ENCODE measurements at places on chromosomes 7 and 10.

DNA sequence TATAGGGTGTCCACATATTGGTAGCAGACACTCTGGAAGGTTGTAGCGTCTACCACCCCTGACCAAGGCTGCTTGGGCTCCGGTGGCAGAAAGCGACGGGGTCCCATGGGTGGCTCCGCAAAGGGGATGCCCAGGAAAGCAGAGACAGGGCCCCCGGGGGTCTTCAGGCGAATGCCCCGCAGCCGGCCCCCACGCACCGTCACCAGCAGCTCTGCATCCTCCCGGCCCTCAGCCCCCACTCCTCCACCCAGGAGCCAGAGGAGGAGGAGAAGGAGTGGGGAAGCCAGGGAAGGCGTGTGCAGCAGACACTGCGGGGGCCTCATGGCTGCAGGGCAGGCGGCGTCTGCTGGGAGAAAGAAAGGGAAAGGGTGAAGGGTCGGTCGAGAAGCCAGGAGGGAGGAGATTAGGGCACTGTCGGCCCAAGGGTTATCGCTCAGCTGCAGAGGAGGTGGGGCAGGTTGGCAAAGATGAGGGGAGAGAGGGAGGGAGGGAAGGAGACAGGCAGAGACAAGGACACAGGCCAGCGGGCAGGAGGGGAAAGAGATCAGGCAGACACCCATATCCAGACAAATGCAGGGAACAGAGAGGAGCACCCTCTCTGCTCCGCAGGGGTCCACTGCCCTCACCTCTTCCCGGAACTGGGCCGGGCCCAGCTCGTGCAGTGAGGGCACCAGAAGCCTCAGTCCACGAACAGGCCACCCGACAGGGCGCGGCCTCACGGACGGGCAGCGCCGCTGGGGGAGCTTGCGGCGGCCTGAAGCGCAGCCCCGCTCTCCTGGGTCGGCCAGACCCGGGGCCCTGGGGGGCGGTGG lies 1.6 kb downstream of the ACHE start:
- no peak for DNase-seq

DNA sequence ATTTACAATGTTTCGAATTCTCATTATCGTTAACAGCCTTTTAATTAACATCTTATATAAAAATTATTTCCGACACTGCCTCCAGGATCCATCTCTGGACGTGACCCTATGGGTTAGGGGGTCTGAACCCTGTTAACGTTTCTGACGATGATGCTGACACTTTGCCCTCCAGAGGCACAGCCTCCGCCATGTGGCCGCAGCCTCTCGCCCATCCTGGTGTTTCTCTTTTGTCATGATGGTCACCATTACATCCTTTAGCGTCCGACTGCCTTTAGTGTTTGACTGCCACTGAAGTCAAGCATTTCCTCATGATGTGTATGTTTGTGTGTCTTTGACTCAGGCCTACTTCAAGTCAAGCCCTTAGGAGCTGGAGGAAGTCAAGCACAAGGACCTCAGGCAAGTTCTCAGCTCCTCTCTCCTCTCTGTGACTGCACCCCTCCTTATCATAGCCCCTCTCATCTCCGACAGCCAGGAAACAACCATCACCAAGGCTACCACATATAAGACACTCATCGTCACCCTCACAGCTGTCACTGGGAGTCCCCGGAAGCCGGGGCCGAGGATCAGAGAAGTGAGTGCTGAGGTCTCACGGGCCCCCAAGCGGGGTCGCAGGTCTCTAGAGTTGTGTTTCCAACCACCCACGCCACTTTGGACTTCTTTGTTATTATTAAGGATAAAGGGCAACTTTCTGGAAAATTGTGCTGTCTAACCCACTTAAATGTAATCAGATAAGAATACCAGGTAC lies 96.1 kb upstream of the PPP2R2D start:
- DNase-seq: no peak

DNA sequence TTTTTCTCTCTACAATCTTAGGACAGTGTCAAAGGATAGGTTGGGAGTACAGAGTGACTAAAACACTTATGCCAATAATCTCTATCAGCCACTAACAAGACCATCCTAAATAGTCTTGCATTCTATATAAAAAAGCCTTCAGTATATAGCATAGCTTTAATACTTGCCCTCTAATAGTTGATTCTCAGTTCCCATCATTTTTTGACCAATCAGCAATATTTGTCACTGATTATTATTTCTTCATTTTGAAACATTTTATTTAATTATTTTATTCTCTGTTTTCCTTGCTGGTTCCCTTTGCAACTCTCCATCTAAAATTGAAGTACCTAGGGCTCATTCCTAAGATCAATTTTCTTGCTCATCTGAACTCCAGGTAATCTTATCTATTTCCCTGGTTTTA lies 470.0 kb downstream of the MAGI2 start:
- DNase-seq: no peak

DNA sequence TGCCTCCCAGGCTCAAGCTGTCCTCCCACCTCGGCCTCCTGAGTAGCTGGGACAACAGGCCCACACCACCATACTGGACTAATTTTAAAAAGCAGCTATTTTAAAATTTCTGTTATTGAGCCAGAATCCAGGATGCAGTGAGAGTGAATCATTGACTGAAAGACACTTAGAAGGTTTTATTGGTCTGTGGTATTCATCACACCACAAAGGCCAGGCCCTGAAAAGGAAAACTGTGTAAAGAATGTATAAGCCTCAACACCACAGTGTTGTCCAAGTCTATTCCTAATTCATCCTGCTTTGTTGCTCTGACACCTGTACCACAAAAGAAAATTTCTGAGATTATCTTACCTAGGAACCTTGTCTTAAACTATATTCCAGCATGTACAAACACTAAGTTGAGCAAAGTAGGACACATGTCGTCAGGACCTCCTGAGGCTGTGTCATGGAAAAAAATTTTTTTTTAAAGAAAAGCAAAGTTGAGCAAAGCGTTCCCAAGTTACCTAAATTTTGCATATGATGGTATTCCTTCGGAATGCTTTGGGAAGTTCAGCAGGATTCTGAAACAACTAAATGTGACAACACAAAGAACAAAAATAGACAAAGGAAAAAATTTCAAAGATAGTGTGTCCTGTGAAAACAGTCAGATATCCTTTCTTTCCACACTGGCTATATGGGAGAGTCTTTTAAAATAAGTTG lies 129.6 kb upstream of the MKLN1 start:
- no peak for DNase-seq

- no peak for DNase-seq
Observed at GRCh38 chr7:22584179-22584578, 84.2 kb upstream of the STEAP1B start.

DNA sequence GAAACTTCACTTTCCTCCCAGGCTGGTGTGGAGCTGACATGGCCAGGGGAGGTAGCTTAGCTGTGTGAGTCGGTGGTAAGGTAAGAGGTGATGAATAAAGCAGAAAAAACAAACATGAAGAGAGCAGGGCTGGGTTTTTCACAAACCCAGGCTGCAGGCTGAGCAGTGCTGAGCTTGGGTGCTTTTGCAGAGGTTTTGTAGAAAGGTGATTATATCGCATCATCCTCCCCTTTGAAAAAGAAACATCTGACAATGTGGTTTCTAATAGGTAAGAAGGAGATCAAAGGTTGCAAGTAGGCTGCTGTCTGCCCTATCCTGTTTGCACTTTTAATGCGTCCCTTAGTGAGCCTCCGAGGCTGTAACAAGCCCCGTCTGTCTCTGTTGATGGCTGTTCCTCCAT lies 69.6 kb upstream of the GRM8 start:
- DNase-seq: no peak

DNA sequence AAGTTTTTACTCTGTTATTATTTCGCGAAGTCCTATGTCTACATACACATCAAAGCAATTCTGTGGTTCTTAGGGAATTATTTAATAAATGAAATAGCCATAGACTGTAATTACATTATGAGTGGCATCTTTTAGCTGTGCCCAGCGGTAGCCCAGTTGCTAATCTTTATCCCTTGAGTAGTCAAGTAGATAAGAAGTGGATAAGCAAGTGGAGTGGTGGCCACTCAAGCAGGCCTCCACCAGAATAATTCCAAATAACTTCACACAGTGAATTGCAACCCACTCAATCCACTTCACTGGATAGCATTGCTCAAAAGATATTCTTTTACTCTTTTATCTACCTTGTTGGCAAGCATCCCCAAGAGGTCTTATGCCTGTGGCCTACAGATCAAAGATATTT lies 349.7 kb downstream of the AUTS2 start:
- DNase-seq: no peak

DNA sequence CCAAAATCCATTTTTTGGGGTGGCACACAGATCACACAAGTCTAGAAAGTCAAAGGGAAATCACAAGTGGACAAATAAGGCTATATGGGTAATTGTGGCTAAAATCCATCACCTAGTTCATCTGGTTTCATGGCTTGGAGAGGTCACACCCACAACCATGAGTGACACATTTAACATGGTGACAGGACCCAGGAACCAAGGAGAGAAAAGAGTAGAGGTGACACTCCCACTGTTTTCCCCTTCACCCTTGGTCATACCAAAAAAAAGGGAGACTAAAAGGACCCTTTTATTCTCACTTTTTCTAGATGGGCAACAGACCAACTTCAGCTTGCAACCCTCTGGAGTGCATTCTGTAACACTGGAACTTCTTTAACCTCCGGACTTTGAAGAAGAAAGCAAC lies 46.2 kb upstream of the ZNF107 start:
- DNase-seq: no peak
